ENCODE measurements at places on chromosomes 7 and 10.

DNA sequence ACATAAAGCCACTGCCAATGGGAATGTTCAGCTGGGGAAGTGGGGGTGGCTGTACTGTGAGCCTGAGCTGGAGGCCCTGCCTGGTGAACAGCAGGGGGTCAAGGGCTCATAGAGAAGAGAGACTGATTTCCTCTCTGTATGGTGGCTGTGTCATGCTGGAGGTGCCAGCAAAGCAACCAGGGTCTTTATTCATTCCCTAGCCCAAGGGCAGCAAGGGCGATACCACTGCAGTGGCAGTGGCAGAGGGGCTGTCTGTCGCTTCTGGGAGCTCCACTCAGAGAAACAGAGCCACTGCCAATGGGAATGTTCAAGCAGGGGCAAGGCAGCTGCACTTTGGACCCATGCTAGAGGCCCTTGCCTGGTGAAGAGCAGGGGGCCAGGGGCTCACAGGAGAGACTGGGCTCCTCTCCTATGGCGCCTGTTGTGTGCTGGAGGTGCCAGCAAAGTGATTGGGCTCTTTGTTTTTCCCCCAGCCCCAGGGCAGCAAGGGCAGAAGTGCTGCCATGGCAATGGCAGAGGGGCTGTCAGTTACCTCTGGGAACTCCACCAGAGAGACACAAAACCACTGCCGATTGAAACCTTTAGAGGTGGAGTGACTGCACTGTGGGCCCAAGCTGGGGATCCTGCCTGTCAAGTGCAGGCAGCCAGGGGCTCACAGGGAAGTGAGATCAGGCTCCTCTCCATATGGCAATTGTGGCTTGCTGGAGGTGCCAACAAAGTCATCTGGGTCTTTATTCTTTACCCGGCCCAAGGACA lies 545.1 kb downstream of the SH2D4B start:
- no peak for DNase-seq

- DNase-seq, result no peak
Measured at GRCh38 chr7:96016735-96017134, 244.4 kb downstream of the DYNC1I1 start.

- no peak for DNase-seq
Measured at GRCh38 chr10:61390851-61391250, 62.3 kb downstream of the TMEM26 start.

- no peak for DNase-seq
Measured at GRCh38 chr10:43781480-43782361, 133.0 kb upstream of the ZNF32 start.

DNA sequence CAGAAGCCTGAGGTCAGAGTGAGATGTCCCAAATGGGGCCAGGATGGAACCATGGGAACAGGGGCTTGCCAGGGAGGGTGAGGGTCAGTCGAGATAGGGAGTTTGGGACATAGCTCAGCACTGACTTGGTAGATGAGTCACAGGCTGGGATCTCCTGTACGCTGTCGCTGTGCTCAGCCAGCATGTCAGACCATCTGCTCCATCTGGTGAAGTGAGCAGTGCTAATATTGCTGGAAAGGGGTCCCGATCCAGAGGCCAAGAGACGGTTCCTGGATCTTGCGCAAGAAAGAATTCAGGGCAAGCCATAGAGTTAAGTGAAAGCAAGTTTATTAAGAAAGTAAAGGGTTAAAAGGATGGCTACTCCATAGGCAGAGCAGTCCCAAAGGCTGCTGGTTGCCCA lies 505.6 kb downstream of the GALNT17 start:
- no peak for DNase-seq

GRCh38 chr7:92827464-92828120 lies 8.8 kb downstream of the CDK6 start:
- no peak for DNase-seq

GRCh38 chr10:1267148-1267547 lies 211.0 kb downstream of the WDR37 start:
- DNase-seq, result no peak

DNA sequence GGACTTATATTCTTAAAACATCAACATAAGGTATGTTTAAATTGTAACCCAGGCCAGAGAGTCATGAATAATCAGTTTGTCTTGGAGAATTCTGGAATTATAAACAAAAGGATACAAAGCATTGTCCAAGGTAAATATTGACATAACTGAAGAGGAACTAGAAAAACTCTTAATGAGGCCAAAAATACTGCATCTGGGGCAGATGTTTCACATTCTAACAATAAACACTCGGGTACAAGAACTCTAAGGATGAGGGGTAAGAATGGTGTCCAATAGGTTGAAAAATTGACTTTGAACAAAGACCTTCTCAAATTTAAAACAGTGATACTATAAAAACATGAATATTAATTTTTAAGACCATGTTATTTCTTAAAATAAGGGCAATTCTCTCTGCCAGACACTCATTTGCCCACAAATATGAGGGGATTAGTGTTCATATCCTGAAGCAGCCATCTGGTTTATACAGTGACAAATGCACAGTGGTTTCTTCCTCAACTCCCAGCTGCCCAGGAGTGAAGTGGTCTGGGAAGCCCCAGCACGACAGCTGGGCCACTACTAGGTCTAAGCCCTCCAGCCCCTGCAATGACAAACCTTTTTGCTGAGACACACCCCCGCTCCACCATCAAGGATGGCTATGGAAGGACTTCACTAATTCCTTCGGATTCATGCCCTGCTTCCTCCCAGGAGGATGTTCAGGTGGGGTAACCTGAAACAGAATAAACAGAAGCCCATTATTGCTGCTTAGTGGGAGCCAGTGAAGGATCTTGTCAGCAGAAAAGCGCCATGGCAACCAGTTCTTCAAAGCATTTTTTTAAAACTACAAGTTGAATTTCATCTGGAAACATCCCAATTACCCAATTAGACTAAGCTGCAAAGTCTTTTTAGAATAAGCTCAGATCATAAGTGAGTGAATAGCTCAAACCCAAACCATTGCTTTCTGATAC lies 107.5 kb upstream of the ARID5B start:
- DNase-seq, result no peak

- no peak for DNase-seq
Measured at GRCh38 chr10:3271354-3272115, 99.0 kb upstream of the PITRM1 start.

DNA sequence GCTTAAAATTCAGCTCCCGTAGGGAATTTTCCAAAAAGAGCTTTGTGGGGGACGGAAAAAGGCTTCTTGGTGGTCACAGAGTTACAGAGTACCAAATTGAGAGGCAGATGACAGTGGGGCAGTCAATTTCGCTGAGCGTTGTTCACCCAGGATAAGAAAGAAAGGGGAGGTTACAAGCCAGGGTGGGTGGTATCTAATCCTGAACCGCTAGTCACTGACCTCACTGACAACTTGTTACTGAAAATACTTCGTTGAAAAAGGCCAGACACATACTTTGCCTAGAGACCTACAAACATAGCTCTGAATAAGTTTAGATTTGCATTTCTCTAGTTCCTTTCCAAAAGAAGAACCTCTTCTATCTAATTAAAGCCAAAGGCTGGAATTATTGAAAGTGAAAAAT lies at the start of gene CTNNA3:
Gene CTNNA3, minus strand, starts transcription at position 167 of the 400 bp plus-strand sequence.
- no peak for DNase-seq

DNA sequence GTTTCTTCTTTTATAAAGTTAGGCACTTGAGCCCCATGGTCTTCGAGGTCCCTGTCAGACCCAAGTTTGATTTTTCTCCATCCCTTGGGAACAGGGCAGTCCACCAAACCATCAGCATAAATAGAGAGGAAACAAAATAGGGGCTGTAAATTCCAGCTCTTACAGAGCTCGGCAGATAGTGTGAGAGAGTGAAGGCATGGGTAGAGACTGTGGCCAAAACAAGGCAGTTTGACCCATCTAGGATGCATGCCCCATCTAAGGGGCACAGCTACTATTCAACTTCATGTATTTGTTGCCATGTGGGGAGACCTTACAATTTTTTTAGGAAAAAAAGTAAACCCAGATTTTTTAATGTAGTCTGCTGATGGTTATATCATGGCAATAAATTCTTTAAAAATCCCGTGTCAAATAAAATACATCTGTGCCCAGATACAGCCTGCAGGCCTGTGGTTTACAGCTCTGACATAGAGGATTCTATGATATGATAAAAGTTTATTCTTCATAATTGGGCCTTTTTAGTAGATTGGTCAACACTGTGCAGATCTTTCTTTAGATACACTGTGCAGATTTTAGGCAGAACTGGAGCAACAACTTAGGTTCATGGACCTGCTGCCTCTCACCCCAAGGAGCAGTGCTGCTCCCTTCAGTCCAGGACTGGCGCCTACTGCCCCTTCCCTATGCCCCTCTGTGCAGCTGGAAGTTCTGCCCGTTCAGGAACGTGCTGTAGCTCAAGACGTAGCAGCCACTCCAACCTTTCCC lies 5.3 kb downstream of the PPP1R3C start:
- no peak for DNase-seq

DNA sequence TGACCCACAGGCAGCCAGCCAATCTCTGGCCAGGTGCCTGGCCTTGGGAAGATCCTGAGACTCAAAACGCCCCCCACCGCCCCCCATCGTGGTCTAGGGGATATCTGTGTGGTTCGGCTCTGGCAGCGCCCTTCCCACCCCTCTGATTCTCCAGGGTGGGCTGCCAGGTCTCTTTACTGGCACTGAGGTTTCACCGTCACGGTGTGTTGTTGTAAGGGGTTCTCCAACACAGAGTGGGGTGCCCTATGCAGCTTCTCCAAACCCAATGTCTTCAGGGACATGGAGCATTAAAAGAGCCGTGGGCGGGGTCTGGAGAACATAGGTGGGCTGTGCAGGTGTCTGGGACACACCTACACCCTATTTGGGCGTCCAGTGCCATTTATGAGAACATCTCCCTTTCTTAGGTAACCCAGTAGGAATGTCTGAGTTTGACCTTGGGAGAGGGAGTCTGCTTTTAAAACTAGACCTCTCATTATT lies 1.5 kb downstream of the MAFK start:
- DNase-seq, result no peak

DNA sequence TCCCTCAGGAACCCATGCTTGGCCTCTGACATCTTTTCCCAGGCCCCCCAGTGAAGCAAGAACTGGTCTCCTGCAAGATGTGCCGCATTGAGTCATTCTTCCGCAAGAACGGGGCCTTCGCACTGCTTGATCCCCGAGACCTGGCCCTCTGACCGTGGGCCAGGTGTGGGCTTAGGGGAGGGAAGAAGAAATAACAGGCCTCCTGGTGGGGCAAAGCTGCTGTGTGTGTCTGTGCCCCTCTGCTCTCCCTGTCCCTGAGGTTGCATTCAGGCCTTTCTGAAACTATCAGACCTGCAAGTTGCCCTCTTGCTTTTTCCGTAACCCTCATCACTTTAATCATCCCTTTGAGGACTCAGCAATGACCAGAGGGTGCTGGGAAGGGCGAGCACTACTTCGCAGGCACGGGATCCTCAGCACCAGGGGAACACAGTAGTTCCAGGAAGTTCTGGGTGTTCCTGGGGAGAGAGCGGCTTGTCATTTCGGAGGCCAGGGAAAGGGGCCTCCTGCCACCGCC lies 6.0 kb downstream of the ATP6V1F start:
- DNase-seq, result no peak

- DNase-seq, result no peak
Measured at GRCh38 chr10:26739071-26739631, 41.6 kb downstream of the PDSS1 start.

- DNase-seq, result no peak
Measured at GRCh38 chr7:128939075-128939860, 1.5 kb downstream of the IRF5 start.

- DNase-seq, result no peak
Measured at GRCh38 chr7:65463184-65463583, 89.5 kb downstream of the ZNF92 start.

DNA sequence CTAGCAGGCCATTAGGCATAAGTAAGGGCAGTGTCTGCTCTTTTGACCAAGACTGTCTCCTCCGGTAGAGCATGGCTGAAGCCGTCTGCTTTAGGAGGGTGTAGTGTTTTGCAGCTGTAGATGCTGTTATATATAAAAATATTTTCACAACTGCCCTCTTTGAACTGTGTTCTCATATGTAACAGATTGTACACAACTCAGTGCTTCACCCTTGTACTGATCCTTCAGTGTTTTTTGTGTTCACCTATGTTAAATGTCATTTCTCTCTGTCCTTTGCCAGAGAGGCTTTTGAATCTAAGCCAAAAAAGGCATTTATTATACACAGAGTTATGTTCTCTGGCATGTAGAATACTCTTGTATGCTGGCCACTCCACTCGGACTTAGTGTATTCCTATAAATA lies 135.5 kb downstream of the BICC1 start:
- no peak for DNase-seq

- DNase-seq, result no peak
Measured at GRCh38 chr7:99024066-99024465, 119.8 kb downstream of the SMURF1 start.

- no peak for DNase-seq
Measured at GRCh38 chr7:22420973-22421635, 64.2 kb upstream of the RAPGEF5 start.

DNA sequence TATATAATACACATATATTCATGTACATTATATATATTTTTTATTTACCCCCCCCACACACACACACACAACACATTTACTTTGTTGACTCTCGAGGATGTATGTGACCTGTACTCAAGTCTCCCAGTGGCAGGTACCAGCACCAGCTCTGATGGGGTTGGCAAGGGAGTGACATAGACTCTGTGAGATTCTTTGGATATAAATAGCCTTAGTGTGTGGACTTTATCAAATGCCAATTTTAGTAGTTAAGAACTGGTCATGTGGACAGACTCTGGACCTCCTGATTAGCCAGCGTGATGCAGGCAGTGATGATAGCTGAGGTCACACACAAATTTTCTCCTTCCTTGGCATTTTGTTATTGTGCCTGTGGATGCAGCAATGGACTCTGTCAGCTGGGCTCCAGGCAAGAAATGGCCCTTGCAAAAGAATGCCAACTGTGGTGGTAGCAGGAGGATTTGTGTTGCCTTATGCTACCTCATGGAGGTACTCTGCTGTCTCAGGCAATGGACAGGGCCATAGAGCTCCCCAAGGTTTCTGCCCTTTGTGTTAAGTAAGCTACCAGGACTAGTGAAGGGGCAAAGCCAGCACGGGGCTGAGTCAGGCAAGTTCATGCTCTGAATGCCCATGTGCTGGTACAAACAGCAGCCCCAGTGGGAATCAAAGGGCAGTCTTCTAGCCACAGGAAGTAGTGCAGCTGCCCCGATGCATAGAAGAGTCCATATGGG lies 224.6 kb upstream of the ZWINT start:
- DNase-seq, result no peak

GRCh38 chr7:128094686-128095085 lies 63.4 kb upstream of the LRRC4 start:
- DNase-seq, result no peak

DNA sequence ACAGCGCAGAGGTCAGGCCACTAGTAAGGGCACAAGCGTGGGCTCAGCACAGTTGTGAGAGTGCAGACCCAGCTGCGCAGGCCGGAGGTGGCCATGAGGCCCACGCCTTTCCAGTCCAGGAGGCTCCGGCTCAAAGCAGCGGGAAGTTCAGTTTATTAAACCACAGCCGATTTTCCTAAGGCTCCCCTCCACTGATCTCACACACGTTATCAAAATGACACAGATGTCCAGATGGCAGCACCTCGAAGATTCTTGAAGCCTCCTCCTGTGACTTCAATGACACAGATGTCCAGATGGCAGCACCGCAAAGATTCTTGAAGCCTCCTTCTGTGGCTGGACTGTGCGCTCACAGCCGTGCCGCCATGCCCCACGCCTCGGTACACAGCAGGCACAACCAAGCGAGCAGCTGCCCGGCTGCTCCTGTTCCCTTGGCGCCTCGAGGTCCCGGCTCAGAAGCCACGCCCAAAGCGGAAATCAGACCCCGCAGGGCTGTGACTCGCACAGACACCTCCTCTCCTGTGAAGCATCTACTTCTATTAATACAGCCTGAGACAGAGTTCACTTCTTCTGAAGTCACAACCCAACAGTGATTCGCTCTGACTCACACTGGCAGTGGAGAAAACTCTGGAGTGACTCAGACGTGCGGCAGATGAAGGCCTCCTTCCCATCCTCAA lies 122.7 kb downstream of the MAD1L1 start:
- DNase-seq, result no peak

- no peak for DNase-seq
Measured at GRCh38 chr7:52799817-52800216, 235.6 kb upstream of the POM121L12 start.
